Vagina (tissue), 2 donors: ENCODE measurements at places on chromosomes 3 and 15.

DNA sequence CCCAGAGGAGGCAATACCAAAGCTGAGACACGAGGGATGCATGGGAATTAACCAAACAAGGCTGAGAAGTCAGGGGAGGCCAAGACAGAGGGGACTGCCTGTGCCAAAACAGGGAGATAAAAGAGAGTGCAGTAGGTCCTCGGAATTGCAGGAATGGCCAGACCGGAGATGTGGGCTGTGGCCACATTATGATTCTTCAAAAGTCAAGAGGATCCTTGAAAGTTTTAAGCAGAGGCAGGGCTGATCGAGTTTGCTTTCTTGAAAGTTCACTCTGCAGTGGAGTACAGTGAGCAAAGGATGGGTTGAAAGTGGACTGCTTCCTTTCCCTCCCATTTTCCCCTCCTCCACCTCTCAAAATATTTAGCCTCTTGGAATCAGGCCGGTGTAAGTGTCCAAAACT is 73.9 kb upstream of the ADAMTS9 start:
- no peak for DNase-seq

DNA sequence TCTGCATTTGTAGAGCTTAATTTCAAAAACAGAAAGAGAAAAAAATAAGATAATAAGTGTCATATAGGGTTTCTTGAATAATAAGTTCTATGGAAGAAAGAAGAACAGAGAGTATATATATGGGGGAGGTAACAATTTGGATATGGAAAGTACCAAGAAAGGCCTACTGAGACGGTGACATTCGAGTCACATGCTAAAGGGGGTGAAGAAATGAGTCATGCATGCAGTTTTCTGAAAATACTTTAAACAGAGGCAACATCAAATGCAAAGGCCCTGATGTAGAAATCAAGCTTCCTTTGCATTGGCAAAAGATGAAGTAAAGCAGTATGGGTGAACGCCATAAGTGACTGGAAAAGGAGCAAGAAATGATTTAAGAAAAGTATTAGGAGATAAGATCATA is 371.6 kb upstream of the ZNF385D start:
- DNase-seq, result no peak

- no peak for DNase-seq
These were observed 30.0 kb downstream of the KLHL25 start for GRCh38 chr15:85764649-85765277.

DNA sequence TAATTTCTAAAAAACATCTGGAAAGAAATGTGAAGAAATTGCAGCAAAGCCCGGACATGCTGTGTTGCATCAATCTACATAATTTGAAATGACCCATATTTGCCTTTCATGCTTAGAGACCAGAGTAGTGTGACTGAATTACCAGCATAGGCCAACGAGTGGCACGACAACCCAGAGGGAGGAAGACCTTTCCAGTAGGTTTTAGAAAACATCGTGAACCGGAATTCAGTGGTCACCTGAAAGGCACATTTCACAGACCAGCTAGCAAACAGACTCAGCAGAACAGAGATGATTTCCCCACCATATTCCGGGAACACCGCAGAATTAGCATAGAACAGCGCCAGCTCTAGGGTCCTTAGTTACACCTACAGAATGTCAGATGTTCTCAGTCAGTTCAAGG is 620.0 kb upstream of the ZNF385D start:
- no peak for DNase-seq

DNA sequence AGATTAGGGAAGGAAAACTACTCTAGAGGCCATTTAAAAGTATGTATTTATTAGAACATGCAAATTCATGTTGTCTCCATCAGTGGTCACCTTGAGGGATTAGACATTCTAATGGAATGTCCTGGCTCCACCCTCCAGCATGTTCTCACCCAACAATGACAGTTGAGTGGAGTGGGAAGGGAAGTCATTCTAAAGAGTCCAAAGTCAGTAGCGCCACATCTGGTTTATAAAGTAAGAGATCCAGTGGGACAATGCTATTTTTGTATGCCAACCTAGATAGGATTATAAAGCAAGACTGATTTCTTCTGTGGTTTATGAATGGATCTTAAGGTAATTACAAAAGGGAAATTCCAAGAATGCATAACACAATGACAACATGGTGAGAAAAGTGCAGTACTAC is 33.3 kb downstream of the SLC24A1 start:
- no peak for DNase-seq
